Bronchus fibroblast of lung (primary cell): ENCODE measurements at places on chromosomes 5 and 9. TPM values are rescaled to one million over a fixed set of nuclear protein-coding genes. Genes with fewer than 3 reads are reported as not detected.

FUT7 gene
- not detected in 2 replicates for total RNA-seq

N4BP3 gene
- 0.34 and 0.45 TPM in 2 replicates for total RNA-seq

SLC36A3 gene
- not detected in 2 replicates for total RNA-seq

NR4A3 gene
- total RNA-seq = under 0.01 and 0.15 TPM in 2 replicates

FBLL1 gene
- total RNA-seq = 0.15 and 0.34 TPM in 2 replicates

FOXI1 gene
- total RNA-seq = not detected in 2 replicates
